ENCODE measurements at places on chromosomes 12 and 14. TPM values are rescaled to one million over a fixed set of nuclear protein-coding genes. Genes with fewer than 3 reads are reported as not detected.

DNA sequence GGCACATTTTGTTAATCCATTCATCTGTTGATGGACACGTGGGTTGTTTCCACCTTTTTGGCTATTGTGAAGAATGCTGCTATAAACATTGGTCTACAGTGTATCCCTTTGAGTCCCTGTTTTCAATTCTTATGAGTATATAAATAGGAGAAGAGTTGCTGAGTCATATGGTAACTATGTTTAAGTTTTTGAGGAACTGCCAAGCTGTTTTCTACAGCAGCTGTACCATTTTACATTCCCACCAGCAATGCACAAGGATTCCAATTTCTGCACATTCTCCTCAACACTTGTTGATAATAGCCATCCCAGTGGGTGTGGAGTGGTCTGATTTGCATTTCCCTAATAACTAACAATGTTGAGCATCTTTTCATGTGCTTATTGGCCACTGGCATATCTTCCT is 6.9 kb upstream of the SVOP start:
- no peak overlapping the region for H3K4me3 ChIP-seq
- no peaks in the 10 kb centered on the region for H3K27me3 ChIP-seq
- H3K27ac ChIP-seq, result no peak overlapping the region
- no peaks in the 10 kb centered on the region for H3K4me1 ChIP-seq

The ZDHHC22 gene
- 1.7 TPM for total RNA-seq

DNA sequence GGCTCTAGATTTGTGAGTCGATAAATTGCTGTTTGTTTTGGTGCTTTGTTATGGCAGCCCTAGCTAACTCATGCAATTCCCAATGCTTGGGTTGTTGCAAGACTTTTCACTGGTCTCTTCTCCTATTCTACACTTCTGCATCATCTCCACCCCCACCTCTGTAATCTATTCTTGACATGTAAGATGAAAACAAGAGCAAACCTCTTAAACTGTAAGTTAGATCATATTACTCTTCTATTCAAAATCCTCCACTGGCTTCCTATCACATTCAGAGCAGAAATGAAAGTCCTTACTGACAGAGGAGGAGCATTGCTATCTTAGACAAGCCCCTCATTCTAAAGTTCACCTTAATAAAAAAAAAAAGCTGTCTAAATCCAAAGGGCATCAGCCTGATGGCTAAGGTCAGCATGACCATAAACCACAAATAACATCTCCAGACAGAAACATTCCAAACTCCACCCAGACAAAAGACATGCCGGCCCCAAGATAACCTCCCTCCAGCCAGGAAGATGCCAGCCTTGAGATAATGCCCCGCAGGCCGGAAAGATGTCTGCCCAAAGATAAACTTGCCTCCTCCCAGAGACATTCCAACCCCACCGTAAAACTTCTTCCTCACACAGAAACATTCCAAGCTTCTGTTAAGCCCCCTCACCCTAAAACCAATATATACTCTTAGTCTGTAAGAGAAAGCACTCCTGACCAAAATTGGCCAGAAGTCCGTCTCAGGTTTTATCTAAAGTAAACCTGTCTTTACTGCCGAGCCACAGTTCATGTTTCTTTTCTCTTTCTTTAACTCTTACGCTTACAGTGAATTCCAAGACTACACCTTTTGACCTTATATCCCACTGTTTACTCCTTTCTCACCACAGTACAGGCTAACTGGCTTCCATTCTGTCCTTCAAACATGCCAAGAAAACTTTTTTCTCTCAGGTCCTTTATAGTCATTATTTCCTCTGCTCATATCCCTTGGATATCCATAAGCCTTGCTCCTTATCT is 308.9 kb downstream of the KCNH5 start:
- H3K36me3 ChIP-seq, result no peaks in the 10 kb centered on the region
- no peak overlapping the region for H3K27ac ChIP-seq
- no peaks in the 10 kb centered on the region for H3K4me1 ChIP-seq
- H3K4me3 ChIP-seq, result no peak overlapping the region

- H3K36me3 ChIP-seq, result no peaks in the 10 kb centered on the region
- peak; percentile 72 for DNase-seq
- peaks cover 61% of the 10 kb centered on the region for H3K4me1 ChIP-seq
- peak overlapping the region; percentile 74 for H3K27ac ChIP-seq
Observed at GRCh38 chr14:70020352-70021170, 141.3 kb downstream of the SMOC1 start.

- DNase-seq, result no peak
- no peaks in the 10 kb centered on the region for H3K27me3 ChIP-seq
- no peaks in the 10 kb centered on the region for H3K36me3 ChIP-seq
- H3K4me3 ChIP-seq, result no peak overlapping the region
- no peak overlapping the region for H3K27ac ChIP-seq
Observed at GRCh38 chr14:77620222-77620870, 3.9 kb upstream of the SPTLC2 start.

All from testis (tissue), 5 donors.